ENCODE measurements at places on chromosomes 2 and 18.

GRCh38 chr2:164896634-164897355, 55.2 kb upstream of the COBLL1 start:
- DNase-seq = no peak

DNA sequence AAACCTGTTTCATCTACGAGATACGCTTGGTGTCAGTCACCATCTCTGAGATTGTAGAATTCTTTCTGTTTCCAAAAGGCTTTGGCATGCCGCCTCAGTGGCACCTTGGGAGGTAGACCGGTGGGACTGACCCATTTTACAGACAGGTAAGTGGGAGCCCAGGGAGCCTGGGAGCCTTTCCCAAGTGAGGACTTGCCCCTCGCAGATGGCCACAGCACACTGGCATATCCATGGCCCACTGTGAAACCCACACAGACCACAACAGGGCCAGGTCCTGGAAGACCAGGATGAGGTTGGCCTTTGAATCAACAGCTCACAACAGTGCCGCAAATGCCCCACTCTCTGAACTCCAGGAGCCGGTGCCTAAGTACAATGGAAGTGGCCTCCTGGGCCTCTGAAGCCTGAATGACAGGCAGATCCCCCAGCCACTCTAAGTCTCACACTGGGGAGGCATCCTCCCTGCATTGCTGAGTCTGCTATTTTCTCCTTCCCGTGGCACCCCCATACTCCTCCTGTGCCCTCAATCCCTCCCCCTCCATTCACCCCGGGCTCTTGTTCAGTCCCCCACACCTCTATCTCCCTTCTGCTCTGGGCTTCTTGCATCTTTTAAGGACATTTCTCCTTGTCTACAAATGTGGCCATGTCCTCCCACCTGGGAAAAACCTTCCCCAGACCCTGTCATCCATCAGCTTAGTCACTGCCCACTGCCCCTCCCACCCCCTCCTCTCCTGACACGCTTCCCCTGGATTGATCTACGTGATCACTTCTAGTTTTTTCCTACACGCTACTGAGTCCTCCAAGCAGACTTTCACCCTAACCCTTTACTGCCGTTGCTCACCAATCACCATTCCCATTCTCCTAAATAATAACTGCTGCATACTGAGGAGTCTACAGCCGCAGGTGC, 26.2 kb downstream of the CENPA start:
- DNase-seq = no peak

DNA sequence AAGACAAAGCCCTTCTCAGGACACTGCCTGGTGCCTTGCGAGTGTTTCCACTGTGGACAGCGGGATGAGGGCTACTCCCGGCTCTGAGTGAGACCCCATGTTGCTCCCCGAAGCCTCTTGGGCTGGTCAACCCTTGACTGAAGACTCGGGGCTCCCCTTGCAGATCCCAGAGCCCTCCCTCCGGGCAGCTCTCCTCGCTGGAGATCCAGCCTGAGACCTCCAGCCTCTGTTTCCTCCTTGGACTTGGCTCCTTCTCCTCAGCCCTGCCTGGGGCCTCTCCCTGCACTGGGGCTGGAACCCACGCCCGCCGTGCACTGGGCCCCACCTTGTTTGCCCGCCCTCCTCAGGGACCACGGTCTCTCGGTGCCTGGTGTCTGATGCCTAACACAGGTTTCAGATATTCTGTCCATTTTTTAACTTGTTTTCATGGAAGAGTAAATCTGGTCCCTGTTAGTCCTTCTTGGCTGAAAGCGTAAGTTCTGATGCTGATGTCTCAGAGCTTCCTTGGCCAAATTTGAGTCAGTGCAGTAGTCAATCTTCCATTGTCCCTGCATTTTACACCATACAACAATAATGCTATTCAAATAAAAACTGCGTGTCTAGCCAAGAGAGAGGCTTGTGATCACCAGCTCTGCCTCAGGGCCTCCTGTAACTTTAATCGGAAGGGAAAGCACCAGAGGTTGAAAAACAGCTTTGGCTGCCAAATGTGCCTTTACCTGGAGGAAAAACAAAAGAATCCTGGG, 139.3 kb upstream of the CTDP1 start:
- no peak for DNase-seq

- no peak for DNase-seq
These were observed 304.9 kb downstream of the STK39 start for GRCh38 chr2:167942366-167943081.

DNA sequence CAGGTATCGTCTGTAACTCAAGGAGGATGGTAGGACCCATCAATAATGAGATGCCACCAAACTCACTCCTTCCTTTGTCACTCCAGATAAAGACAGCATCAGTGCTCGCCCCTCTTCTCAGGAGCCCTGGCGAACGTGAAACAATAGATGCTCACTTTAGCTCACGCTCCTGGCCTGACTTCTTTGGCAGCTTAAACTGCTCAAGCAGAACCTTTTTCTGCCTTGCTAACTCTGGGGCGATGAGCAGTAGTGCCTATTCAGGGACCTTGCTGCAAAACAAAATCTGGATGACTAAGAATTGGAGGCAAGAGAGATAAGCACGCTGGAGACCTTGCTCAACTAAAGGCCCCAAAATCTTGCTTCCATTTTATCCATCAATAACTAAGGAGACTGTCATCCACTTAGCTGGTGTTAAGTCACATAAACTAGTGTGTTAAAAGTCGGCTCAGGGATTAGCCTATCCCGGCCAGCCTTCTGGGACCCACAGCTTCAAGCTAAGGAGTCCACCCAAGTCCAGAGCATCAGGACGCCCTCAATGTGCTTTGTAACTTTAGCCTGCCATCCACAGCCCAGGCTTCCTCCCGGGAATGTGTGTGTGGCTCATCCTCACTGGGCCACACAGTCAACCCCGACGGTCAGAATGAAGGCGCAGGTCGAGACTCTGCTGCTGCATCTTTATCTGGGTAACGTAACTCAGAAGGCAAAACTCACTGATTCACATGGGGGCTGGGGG, 38.9 kb downstream of the ZNF516 start:
- DNase-seq = no peak

GRCh38 chr2:100606726-100607343, 44.0 kb downstream of the PDCL3 start:
- DNase-seq = no peak

GRCh38 chr2:206031950-206032567, 53.9 kb downstream of the INO80D start:
- no peak for DNase-seq

DNA sequence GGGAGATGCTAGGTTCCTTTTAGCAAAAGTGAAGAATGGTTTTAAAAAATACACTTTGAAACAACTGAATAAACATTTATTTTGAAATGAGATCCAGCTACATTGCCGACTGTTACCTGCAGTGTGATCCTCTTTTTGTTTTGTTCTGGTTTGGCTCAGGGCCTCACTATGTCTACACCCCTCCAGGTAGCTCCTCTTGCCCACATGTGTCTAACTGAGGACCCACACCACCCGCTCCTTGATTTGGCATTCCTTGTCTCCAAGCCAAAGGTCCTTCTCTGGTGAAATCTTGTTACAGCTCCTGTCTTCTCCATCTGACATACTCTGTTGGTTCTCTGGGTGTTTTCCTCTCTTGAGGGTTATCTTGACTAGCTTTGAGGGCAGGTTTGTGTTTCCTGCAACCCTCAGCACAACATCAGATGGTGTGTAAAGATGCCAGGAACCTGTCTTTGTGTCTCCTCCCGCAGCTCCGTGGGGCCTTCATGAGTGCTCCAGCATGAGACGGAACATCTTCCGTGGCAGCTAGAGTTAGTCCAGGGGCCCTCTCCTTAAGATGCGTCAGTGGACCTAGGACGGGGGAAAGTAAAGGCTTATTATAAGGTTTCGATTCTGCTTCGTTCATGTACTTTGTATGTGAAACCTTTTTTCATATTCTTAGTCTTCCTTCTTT, 32.1 kb downstream of the MAP4K4 start:
- DNase-seq = no peak

- DNase-seq = no peak
These were observed 60.7 kb upstream of the KIF5C start for GRCh38 chr2:148814143-148814859.

DNA sequence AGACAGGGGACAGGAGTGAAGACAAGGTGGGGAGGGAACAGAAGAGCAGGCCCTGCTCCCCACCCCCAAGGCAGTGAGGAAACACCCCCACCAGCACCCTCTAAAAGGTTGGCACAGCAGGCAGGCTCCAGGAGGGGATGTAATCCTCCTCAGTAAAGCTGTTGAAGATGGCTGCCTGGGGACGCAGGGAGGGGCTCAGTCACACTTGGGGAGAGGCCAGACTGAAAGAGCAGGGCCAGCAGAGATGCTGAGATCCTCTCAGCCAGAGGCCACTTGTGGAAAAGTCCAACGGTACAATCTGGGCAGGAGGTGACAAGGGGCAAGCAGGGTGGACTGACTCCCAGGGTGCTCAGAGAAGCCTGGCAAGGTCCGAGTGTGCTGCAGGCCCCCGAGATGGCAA, 154.8 kb upstream of the ID2 start:
- no peak for DNase-seq

DNA sequence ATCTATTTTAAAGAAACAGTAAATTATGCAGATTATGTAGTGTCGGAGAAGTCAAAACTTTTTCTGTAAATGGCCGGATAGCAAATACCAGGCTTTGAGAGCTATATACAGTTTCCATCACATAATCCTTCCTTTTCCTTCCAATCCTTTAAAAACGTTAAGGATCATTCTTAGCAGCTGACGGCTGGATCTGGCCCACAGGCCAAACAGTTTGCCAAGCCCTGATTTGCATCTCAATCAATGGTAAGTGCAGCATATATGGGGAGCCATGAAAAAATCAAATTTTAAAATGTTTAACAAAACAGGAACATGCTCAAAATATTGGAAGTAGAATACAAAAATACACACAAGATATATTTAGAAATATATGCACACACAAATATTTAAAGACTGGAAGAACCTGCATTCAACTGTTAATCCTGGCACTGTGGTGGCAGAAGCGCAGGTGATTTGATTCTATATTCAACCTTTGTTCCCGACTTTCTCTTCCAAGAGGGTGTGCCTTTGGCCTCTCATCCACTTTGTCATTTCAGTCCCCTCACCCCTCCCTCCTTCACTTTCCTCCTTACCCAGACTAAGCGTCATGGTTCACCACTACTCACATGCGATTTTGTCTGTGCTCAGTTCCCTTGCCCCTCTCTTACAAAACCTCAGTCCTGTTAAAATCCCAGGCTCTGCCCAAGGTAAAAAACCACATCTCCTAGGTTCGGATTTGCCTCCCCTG, 27.3 kb downstream of the NDUFA10 start:
- no peak for DNase-seq

DNA sequence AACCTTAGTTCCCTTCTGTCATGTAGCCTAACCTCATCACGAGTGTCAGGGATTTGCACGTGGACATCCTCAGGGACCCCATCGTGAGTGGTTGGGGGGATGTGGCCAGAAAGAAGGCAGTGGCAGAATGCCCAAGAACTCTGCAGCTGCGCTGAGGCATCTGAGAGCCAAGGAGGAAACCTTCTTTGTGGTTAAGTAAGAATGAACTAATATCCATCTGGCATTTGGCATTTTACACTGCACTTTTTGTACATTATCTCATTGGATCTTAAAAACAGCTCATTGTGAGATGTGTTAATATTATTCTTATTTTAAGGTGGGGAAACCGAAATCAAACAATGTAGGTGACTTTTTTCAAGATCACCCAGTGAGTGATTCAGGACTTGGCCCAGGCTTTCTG, 32.6 kb upstream of the APCDD1 start:
- DNase-seq = peak; percentile 58

Measured in fibroblast of skin of left biceps (primary cell).